Uterus (tissue), 4 donors: ENCODE measurements at places on chromosomes 11 and 22.

DNA sequence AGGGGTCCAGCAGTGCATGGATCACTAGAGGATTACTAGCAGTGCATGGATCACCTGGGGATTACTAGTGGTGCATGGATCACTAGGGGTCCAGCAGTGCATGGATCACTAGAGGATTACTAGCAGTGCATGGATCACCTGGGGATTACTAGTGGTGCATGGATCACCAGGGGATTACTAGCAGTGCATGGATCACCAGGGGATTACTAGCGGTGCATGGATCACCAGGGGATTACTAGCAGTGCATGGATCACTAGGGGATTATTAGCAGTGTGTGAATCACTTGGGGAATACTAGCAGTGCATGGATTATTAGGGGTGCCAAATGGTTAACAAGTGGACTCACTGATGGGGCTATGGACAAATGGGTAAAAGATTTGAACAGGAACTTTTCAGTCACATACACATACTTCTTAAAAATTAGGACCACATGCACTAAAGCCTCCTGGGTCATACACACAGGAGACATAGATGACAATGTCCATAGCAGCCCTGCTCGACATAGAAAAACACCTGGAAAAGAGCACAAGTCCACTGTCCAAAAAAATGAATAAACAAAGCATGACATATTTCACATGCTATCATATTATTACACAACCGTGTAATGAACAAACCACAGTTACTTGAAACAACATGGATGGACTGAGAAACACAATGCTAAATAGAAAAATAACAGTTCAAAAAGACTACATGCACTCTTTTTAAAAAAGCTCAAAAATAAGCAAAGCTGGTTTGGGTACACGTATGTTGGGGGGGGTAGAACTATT lies 109.8 kb downstream of the CD44 start:
- no peak for DNase-seq

- DNase-seq: no peak
These were observed 30.6 kb upstream of the NARS2 start for GRCh38 chr11:78605296-78605695.

DNA sequence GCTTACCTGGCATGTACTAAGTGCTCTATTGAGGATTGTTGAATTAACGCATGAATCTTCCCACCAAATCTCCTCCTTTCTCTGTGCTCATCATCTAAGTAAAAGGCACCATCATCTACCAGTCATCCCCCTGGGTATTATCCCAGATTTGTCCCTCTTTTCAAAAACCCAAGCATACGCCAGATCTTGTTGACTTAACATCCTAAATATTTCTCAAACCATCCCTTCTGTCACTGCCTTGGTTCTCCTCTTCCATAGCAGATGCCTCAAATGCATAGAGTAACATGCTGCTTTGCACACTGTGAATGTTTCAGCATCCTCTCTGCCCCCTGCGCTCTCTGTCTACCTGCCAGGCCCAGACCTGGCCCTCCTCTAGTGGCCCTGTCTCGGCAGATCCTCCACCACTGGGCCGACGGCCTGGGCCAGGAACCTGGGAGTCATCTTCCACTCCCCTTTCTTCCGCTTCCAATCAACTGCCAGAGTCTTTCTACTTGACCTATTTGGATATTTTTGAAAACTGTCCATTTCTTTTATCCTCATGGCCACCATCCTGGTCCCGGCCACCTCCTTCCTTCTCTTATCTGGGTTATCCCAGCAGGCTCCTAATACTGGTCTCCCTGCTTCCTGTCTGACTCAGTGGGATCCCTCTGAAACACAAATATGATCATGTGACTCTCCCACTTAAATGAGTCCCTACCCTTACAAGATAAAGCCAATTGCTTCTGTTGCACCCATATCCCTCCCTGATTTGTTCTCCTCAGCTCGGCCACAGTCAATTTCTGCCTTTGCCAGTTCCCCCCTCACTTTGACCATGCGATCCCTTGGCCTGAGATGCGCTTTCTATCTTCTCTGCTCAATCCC lies 3.4 kb upstream of the TAB1 start:
- no peak for DNase-seq

- DNase-seq: no peak
These were observed 10.6 kb downstream of the CPT1A start for GRCh38 chr11:68831124-68831523.

DNA sequence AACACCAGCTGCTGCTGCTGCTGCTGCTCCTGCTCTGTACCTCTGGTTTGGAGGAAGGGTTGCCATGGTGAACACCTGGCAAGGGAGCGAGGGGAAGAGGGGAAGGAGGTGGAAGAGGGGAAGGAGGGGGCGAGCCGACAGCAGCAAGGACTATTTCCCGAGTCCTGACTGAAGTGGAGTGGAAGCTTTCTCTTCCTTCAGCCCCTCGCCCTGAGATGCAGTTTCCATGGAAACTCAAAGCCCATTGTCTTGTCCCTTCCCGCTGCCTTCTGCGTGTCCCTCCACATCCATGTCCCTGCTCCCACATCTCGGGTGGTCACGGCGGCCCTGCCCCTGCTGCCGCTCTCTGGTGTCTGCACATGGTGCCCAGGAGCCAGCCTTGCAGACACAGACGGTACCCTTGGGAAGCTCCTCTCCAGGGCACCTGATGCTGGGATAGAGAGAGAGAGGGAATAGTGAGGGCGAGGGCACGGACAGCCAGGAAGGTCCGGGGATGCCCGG lies 28.6 kb downstream of the FAM83F start:
- DNase-seq: no peak

DNA sequence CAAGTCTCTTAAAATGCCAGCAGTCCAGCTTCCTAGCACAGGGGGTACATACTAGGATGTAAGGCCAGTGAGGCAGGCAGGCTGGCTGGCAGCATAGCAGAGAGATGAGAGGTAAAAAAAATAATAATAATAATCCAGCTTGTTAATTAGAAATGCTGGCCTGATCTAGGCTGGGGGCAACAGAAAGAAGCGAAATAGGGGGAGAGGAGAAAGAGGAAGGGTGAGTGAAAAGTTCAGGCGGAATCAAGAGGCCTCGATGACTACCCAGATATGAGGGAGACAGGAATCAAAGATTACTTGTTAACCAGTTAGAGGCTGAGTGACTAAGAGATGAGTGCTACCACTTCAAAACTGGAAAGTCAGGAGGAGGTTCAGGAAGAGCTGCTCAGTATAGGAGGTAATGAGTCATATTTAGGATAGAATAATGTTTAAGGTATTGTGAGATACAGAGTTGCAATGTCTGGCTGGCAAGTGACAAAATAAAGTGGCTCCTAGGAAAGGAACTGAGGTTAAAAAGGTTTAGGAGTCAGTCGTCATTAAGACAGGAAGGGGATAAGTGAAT lies 2.8 kb downstream of the ALKBH8 start:
- DNase-seq: no peak

- no peak for DNase-seq
These were observed 162.9 kb upstream of the B3GAT1 start for GRCh38 chr11:134574947-134575346.

- DNase-seq: no peak
These were observed 79.6 kb downstream of the CELSR1 start for GRCh38 chr22:46457502-46458488.

DNA sequence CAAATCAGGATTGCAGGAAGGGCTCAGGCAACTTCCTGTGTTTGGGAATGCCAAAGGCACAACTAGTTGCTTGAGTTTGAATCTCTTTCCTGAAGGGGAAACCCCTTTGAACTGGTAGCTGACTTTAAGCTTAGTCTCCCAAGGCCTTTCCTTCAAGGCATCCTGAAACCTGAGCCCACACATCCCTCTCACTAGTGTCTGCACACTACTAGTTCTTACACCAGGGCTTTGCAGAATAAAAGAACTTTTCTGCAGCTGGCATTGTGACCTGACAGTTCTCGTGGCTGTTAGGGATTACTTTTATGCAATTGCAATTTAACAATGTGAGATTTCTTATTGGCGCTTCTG lies 95.4 kb downstream of the EXT2 start:
- no peak for DNase-seq

DNA sequence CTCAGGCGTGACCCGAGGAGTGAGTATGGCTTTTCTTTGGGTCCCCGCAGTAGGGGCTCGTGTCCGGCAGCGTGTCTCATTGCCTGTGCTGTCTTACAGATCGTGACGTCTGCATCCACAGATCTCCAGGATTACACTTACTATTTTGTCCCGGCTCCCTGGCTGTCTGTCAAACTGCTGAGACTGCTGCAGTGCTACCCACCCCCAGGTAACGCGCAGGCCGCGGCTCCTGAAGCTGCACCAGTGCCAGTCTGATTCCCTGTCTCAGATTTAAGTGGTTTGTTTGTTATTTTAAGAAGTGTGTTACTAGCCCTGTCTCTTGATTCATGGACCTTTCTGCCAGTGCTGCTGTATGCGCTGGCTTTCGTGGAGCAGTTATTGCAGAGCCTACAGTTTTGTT lies 52.0 kb downstream of the MUC6 start:
- DNase-seq: no peak

DNA sequence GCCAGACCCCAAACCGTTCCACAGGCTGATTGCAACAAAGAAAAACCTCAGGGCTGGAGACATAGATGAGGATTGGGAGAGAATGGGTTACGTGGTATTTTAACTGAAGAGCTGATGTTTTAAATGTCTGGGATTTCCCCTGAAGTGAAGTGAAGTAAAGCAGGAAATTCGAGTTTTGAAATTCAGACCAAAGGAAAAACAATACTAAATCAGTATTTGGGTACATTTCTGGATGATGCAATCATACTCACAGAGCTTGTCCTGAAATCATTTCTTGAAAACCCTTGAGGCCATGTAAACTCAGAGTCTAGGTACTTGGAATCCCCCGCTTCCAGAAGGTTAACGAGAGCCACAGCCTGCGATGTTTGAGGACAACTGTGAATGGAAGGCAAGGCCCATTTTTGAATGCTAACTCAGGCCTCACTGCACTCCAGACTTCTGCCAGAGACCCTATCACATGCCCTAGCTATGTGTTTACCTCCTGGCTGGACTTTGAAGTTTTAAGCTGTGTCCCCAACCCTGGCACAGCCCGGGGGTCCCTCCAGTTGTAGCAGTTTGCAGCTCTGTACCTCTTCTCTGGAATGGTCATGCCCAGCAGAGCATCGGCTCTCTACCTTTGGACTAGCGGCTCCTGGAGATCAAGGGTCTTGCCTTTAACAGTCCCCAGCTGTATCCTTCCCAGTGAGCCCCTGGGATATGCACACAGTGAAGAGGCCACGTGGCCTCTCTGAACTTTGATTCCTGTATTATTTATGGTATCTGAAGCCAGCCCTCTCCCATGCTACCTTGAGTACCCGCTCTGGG lies 5.4 kb upstream of the FTH1 start:
- DNase-seq: no peak

DNA sequence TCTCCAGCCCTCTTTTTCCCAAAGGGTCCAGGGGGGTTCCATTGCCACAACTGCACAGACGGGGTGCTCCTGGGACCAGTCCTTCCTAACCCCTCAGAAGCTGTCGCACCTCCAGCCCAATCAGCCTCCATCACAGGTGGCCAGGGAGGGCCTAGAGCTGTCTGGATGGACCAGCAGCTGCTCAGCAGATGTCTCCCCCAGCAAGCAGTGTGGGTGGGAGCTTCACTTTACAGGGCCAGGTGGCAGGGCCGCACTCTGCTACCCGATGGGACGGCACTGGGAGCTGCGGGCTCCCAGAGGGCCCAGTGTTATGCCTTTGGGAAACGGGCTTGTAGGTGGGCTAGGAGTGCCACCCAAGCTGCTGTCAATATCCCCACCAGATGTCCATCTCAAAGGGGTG lies 120.5 kb downstream of the DSCAML1 start:
- DNase-seq: no peak

DNA sequence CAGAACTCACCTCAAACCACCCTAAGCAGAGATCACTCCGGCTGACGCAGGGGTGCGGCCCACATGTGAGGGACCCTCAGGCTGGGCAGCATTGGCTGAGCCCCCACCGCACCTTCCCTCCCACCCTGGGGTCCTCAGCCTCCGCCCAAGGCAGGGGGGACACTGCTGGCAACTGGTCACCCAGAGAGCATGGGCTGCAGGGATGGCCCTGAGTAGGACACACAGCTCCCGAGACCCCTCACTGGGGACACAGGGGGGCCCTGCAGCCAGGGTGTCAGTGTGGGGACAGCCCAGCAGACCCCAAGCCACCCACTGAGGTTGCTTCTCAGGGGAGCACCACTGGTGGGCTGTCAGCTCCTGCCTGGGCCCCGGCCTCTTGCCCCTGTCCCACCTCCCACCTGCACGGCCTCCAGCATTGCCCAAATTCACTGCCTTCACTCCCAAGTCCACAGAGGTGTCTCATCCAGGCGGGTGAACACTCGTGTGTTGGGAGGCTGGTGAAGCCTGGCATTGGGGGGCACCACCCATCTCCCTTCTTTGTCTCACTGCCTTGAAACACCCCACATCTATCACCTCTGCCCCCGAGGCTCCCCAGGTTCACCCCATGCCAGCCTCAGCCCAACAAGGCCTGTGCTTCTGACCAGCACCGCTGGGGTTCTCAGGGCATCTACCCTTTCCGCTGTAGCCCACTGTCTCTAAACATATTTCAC lies 4.7 kb downstream of the C11orf21 start:
- DNase-seq: no peak

DNA sequence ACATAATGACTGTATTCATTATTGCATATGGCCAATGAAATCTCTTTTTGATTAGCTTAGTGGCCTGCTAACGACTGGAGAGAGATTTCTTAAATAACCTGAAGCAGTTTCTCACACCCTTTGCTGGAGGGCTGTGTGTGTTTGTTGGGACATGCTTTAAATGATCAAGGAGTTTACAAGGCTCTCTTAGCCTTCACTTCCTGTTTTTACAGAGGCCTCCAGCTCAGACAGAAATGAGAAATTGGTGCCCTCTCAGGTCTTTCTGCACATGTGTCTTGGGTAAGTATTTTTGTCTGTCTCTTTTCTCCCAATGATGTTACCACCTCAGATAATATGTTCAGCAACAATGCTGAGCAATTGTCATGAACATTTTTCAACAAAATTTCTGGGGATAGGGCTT lies 884.4 kb upstream of the CNTN5 start:
- no peak for DNase-seq

DNA sequence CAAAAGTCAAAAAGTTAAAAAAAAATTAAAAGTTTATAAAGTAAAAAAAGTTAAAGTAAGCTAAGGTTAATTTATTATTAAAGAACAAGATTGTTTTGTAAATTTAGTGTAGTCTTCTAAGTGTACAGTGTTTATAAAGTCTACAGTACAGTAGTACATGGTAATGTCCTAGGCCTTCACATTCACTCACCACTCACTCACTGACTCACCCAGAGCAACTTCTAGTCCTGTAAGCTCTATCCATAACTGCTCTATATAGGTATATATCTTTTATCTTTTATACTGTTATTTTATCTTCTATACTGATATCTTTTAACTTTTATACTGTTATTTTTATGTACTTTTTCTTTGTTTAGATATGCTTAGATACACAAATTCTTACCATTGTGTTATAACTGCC lies 11.2 kb downstream of the C2CD3 start:
- DNase-seq: no peak

DNA sequence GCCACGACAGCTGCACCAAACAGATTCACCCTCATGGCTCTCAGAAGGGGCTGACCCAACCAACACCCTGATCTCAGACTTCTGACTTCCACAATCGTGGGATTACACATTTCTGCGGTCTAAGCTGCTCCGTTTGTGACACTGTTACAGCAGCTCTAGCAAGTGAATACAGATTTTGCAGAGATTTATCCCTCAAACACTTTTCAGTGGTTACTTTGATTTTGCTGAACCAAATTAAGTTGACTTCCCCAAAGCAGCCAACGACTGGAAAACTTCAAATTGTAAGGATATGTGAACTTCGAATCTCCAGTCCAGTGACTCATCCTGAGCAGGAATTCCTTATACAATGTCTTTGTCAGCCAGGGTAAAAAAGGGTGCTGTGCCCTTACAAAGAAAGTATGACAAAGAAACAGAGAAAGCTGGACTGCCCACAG lies 14.8 kb upstream of the INCENP start:
- no peak for DNase-seq
